Cerebellum (tissue), 4 donors: ENCODE measurements at places on chromosomes 1 and 21. TPM values are rescaled to one million over a fixed set of nuclear protein-coding genes. Genes with fewer than 3 reads are reported as not detected.

IL10 gene
- total RNA-seq, result 0.18 TPM

NTMT2 gene
- not detected for total RNA-seq

PLD5 gene
- total RNA-seq, result 16.5 TPM

UBL4B gene
- total RNA-seq, result not detected

ZBTB8A gene
- total RNA-seq, result 20.1 TPM

CFHR3 gene
- not detected for total RNA-seq
